Activated T-cell treated with anti-CD3 and anti-CD28 coated beads, Interleukin-2, amount 50 U/mL, for 72 hours (primary cell): ENCODE measurements at places on chromosomes 16 and 17.

- H3K27ac ChIP-seq = peak overlapping the region; percentile 32
- peaks cover 3% of the 10 kb centered on the region for H3K36me3 ChIP-seq
- H3K4me1 ChIP-seq = peaks cover 66% of the 10 kb centered on the region
- DNase-seq = no peak
These were observed 210.9 kb downstream of the MSI2 start for GRCh38 chr17:57467226-57467625.

GRCh38 chr17:69539781-69540319 lies 125.4 kb downstream of the MAP2K6 start:
- no peak overlapping the region for H3K4me3 ChIP-seq
- no peaks in the 10 kb centered on the region for H3K36me3 ChIP-seq
- no peaks in the 10 kb centered on the region for H3K27me3 ChIP-seq
- H3K27ac ChIP-seq = no peak overlapping the region

DNA sequence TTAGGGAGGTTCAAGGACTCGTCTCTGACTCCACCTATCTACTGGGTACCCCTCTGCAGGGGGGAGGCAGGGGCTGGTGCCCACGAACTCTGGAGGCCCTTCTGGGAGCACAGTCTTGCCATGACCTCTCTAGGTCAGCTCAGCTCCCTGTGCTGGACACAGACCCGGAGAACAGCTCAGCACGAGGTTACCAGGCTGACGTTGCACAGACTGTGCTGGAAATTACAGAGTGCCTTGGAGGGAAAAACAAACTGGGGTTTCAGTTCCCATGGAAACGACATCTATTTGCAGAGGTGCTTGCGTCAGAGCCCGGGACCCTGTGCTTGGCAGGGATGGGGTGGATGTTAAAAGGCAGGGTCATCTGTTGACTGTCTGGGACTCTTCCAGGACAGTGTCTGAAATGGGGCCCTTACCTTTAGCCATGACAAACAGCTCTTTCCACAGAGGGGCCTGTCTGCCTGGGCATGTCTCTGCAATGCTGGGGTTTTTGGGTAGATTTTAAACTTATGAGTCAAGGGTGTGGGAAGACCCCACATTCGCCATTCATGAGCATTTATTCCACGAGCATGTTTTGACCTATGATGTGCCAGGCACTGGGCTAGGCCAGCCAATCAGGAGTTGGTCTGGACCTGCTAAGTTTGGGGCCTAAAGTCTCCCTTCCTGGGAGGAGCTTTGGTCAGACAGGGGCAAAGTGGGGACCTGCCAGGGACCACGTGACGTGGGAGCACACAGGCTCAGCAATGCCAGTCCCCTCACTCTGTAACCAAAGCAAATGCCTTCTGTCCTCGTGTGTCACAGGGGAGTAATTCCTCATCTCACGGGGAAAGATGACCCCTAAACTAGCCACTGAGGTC lies 22.5 kb downstream of the CCR7 start:
- H3K36me3 ChIP-seq = peaks cover 2% of the 10 kb centered on the region
- H3K27ac ChIP-seq = peak overlapping the region; percentile 68
- H3K27me3 ChIP-seq = no peaks in the 10 kb centered on the region
- peak overlapping the region; percentile 79 for H3K4me3 ChIP-seq

DNA sequence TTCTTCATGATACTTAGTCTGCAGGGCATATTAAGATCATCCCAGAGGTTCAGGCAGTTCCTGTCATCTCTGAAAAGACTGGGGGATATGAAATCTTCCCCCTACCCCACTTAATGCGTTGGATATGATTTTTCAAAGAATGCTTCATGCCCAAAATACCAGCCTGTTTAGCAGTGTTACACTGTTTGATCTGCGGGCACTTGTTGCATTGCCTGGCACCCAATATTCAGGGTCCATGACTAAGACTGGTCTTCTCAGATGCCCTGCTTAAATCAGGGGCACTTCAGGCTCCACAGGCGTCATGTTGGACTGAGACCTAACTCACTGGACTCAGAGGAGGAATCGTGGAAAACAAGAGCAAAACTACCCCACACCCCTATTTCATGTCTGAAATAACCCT lies 6.4 kb upstream of the RASL10B start:
- no peak overlapping the region for H3K27ac ChIP-seq
- no peaks in the 10 kb centered on the region for H3K27me3 ChIP-seq
- DNase-seq = no peak
- H3K4me1 ChIP-seq = peaks cover 1% of the 10 kb centered on the region
- H3K36me3 ChIP-seq = peaks cover 6% of the 10 kb centered on the region
